ENCODE measurements at places on chromosomes 4 and X.

GRCh38 chrX:117987373-117987772 lies 129.2 kb downstream of the KLHL13 start:
- no peak for DNase-seq

GRCh38 chrX:129932016-129932820 lies 26.3 kb downstream of the UTP14A start:
- peak; percentile 26 for DNase-seq

DNA sequence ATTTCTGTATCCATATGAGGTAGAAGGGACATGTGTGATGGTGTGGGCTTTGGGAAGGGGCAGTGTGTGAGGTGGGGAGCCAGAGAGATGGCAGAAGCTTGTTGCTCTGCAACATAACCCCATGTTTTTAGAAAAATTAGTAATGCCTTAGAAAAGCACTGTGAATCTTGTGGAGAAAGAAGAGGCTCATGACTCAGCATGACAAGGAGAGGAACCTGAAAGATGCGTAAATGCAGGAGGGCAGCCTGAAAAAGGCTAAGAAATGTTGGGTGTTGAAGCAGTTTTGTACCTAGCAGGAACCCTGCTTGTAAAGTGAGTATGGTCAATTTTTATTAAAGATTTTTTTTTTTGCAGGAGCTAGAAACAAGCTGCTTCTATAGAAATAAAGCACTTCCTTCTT lies 59.8 kb downstream of the ARSJ start:
- no peak for DNase-seq

DNA sequence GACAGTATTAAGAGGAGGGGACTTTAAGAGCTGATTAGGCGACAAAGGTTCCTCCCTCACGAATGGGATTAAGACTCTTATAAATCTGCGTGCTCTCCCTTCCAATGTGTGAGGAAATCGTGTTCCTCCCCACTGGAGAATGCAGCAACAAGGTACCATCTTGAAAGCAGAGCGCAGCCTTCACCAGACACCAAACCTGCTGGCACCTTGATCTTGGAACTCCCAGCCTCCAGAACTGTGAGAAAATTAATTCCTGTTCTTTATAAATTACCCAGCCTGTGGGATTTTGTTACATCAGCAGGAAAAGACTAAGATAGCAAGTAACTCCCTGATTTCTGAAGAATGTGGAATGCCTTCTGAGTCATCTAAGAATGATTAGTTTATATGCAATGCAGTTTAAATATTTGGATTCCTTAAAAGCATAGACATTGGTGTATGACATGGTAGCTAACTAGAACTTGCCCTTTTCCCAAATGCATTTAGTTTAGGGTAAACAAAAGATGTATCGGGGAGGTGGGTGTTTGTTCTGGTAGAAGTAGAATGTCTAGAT lies 86.1 kb downstream of the USP46 start:
- no peak for DNase-seq

DNA sequence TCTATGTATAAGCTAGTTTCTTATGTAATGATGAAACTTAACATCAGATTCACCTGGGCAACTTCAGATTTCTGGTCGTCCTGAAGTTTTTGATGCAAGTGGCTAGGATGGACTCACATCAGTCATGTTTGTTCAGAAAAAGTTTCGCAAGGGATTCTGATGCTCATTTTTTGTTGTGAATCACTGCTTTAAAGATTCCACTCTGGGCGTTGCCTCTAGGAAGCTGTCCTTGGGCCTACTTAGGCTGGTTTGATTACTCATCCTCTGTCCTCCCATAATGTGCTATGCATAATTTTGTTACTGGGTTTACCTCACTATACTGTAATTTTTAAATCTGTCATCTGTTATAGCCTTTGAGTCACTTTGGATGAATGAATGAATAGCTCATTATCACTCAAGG lies 30.8 kb downstream of the HERC3 start:
- DNase-seq = no peak

DNA sequence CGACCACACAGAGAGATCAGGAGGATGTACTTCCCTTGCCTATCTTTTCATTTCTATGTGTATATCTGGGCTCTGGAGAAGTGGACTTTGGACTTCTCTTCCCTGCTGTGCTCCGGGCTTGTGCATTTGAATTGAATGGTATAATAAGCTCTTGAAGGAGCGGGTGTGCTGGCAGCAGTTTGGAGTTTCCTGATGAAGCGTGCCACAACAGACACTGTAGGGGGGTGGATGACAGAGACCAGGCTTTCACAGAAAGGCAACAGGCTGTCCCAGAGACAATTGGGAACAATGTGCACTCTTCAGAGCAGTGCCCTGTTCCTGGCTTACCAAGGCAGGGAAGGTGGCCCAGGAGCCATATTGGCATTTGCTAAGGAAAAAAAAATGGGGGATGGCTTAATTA lies 170.1 kb downstream of the FRMPD4 start:
- no peak for DNase-seq

DNA sequence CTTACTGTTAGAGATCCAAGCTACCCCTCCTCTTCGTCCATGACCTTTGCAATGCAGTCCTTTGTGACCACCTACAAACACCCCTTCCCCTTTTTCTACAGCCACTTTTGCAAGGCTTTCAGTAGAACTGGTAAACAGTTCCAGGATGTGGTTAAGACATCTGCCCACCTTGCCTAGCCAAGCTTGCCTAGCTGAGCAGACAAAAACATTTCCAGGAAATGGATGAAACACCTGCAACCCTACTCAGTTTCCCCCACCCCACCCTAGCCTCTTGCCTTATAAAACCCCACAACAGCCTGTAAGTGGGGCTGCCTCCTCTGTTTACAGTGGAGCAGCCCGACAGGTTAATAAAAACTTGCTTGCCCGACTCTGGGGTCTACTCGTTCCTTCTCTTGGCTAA lies 133.8 kb downstream of the ZC4H2 start:
- no peak for DNase-seq

DNA sequence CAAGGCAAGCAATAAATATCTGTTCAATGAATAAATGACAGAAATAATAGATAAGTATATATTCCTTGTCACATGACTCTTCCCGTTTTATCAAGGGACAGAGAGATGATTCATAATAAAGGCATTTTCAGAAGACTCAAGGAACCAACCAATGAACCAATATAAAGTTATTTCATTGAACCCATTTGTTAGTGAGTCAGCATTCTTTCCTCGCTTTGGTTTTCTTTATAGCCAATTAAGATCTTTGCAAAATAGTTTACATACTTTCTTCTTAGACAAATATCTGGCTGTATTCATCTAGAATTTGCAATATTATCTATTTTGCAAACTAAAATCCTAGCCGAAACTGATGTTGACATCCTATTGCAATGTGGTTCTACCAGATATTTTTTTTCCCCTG lies 269.4 kb downstream of the IL15 start:
- DNase-seq = no peak

- no peak for DNase-seq
Observed at GRCh38 chr4:139223682-139224317, 46.8 kb upstream of the ELF2 start.

DNA sequence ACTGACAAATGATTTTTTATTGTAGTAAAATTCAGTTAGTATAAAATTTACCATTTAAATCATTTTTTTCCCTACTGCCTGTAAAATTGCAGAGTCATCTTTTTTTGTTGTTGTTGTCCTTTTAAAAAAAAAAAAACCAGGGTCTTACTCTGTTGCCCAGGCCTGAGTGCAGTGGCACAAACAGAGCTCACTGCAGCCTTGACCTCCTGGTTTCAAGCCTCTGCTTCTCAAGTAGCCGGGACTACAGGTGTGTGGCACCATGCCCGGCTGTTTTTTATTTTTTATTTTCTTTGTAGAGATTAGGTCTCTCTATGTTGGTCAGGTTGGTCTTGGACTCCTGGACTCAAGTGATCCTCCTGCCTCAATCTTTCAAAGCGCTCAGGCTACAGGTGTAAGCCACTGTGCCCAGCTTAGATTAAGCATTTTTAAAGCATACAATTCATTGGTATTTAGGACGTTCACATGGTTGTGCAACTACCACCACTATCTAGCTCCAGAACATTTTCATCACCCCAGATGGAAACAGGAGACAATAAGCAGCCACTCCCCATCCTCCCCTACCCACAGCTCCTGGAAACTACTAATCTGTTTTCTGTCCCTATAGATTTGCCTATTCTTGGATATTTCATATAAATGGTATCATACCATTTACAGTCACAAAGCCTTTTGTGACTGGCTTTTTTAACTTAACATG lies 59.7 kb upstream of the PGRMC2 start:
- DNase-seq = no peak

DNA sequence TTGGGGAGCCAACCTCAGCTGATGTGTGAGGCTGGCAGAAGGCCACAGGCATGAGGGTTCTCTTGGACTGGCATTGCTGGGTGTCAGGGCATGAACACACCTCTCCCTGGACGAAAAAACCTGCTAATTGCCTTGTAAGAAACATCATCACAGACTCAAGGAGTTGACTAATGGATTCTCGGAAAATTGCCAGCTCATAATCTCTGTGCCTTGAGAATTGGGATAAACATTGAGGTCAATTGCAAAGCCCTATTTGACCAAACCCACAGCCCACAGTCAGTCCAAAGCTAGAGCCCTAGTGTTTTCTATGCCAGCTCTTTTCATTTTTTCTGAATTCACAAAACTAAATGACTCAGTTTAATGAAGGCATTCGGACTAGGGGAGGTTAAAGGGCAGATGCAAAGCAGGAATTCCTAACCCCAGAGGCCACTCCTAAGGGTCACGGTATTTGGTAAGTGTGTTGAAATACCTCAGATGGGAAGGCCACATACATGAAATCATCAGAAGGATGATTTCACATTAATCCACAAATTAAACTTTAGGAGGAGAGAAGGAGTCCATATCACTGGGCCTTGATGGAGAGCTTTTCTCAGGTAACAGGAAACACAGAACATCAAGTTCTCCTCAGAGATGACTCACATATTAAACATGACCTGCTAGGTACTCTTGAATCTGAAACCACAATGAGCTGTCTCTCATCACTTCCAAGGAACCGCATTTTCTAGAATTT lies 39.0 kb upstream of the RASL11B start:
- DNase-seq = no peak

DNA sequence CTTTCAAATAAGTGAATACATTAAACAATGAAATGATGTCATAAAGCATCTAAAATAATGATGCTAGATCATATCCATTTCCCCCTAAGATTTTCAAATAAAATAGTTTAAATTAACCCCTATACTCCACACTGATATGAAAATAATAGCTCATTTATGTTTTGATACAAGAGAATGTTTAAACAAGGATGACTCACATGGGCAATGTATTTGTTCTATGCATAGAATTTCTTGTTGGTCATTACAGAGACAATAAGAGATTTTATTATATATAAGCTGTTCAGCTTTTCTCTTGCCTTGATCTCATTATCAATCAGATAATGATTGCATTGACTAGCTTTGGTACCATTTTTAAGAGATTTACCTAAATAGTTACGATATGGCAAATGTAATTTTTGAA lies 411.7 kb downstream of the ARHGAP24 start:
- DNase-seq = no peak

DNA sequence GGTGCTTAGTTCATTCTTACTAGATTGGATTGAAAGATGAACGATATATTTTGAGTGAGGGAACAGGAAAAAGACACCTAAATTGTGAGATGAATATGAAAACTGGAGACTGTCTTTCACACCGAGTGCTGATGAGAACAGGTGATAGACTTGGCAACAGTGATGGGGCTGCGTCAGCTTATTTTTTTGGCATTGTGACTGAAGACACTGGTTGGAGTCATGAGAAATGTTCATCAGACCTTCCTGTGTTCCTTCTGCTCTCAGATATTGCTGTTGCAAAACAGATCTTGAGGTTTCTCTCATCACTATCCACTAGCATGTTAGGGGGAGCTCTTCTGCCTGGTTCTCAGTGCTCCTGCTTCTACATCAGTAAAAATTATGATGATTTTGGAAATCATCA lies 124.2 kb upstream of the KCNIP4 start:
- no peak for DNase-seq

DNA sequence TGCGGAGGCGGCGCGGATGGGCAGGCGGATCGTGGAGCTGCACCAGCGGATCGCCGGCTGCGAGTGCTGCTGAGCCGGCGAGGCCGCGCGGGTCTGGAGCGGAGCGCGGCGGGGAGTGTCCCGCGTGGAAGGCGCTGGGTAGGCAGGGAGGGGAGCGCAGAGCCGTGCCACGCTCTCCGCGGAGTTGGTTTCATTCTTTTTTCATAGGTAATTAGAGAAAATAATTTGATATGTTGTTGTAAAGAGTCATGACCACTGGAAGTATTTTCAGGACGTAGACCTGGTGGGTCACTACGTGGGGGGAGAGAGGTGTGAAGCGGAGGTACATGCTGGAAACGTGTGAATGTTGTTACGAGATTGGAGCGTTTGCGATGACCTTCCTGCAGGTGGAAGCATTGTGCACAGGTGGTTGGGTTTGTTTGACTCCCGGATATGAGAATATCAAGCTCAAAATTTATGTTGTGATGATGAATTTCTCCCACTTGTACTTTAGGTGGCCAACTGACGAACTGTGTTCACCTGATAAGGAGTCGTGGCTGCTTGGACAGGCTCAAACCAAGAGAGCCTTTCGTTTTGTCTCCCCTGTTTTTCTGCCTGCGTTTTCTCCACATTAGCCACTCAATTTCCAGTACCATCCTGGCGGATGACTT lies 19.1 kb upstream of the S100P start:
- no peak for DNase-seq

DNA sequence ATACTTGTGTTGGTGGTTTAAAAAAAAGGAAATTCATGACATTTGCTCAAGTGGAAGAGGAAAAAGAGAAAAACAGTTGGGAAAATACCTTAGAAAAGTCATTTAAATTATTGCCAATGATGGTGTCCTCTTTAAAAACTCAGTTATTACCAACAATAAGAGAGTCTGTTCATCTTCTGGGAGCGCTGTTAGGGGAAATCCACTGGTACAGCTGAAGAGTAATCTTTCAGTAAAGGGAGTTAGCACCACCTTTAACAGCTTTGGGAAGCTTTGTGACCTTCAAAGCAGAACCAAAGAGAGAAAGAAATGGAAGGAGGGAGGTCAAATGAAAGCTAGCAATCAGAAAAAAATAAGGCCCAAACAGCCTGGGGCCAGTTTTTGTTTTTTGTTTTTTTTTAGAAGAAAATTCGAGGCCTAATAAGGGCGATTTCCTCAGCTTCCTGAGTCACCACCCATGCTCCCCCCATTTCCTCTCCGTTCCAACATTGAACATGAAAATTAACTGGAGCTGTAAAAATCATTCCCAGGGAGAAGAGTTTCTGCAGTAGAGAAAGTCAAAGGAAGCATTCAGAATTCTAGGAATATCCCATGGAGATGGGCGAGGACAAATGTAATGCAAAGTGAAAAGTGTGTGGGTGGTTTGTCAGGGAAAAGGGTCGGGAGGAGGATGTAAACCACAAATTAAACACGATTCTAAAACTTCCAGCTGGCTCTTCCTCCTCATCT lies 115.1 kb downstream of the SH3KBP1 start:
- no peak for DNase-seq

GRCh38 chr4:19314116-19314515 lies 937.6 kb upstream of the SLIT2 start:
- DNase-seq = no peak

DNA sequence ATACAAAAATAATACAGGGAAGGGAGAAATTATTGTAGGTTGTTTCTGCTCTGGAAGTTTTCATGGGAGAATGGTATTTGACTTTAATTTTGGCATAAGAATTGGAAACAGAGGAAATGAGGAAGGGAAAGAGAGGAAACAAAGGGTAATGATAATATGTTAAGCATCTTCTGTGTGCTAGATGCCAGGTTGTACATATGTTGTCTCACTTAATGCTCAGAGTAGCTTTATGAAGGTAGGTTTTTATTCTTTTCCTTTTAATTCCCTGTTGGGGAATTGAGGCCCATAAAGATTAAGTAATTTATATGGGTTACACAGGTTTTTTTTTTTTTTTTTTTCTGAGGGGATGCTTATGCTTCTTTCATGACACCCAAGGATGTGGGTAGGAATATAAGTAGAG lies 19.2 kb downstream of the BLTP1 start:
- no peak for DNase-seq

Measured in stimulated activated CD8-positive, alpha-beta memory T cell treated with anti-CD3 and anti-CD28 coated beads, Interleukin-15, amount 100 ng/mL, for 24 hours (primary cell).